Daoy (cell line): ENCODE measurements at places on chromosomes 13 and 19. TPM values are rescaled to one million over a fixed set of nuclear protein-coding genes. Genes with fewer than 3 reads are reported as not detected.

- no peak for DNase-seq
Measured at GRCh38 chr13:49836516-49836915, 44.0 kb upstream of the KPNA3 start.

GRCh38 chr19:8988204-8988603 is 22.0 kb downstream of the MUC16 start:
- peak; percentile 24 for DNase-seq

DNA sequence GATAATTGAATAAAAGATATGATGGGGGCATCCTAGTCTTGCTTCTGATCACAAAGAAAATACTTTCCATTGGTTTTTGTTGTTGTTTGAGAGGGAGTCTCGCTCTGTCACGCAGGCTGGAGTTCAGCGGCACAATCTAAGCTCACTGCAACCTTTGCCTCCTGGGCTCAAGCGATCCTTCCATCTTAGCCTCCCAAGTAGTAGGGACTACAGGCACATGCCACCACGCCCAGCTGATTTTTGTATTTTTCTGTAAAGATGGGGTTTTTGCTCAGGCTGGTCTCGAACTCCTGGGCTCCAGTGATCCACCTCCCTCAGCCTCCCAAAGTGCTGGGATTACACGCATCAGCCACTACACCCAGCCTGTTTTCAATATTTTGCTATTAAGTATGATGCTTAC is 17.1 kb upstream of the PSMC4 start:
- no peak for DNase-seq

Gene IFNL4
- total RNA-seq = not detected in 2 replicates
